ENCODE measurements at places on chromosomes 5 and 9.

DNA sequence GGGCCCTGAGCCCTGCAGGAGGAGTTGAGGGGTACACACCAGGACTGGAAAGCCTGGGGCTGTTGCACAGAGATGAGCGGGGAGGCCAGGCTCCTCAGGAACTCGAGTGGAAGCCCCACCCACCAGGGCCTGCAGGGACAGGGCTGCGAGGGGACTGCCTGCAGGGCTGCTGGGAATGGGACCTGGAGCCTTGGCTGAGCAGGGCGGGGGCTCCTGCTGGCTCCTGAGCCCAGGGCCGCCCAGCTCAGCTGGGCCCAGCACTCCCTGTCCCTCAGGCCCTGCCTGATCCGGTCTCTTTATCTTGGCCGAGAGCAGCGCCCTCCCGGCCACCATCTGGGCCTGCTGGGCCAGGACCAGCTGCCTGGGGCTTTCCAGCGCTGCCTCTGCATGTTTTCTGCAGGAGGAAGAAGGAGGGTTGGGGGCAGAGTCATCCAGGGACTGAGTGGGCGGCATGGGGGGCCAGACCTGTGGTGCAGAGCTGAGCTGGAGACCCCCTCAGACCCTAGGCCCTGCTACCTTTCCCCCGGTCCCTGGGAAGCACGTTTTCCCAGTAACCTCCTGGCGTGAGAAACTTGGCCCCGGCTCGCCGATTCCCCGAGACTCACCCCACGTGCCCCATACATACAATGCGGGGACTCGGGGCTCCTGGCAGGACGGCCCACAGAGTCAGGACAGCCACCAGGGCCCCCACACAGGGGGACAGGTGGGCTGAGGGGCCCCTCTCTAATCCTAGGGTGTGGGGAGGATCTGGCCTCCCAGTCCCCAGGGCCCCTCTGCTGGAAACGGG lies 9.4 kb downstream of the LCN12 start:
- no peak for DNase-seq

- peak; percentile 89 for DNase-seq
Observed at GRCh38 chr9:130682421-130683121, 11.0 kb upstream of the EXOSC2 start.

GRCh38 chr9:93686127-93686879 lies 109.9 kb downstream of the PHF2 start:
- no peak for DNase-seq

GRCh38 chr5:75274486-75274885 lies 37.8 kb upstream of the ANKRD31 start:
- DNase-seq = no peak

DNA sequence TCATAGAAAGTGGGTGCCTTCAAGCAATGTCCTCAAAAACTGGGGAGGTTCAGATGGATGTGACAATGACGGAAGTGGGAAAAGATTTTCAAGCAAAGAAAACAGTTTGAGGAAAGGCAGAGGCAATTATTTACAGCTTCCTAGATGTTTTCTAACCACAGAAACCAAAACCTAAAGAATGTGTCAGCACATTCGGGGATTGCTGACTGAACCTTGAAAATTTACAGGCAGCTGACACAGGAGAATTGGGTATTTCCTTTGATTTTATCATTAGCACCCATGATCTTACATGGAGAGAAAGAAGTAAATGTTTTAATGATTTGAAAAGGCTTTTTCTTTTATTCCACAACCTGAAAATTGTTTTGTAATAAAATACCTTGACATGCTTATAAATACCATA lies 369.0 kb downstream of the ACTL7B start:
- no peak for DNase-seq

DNA sequence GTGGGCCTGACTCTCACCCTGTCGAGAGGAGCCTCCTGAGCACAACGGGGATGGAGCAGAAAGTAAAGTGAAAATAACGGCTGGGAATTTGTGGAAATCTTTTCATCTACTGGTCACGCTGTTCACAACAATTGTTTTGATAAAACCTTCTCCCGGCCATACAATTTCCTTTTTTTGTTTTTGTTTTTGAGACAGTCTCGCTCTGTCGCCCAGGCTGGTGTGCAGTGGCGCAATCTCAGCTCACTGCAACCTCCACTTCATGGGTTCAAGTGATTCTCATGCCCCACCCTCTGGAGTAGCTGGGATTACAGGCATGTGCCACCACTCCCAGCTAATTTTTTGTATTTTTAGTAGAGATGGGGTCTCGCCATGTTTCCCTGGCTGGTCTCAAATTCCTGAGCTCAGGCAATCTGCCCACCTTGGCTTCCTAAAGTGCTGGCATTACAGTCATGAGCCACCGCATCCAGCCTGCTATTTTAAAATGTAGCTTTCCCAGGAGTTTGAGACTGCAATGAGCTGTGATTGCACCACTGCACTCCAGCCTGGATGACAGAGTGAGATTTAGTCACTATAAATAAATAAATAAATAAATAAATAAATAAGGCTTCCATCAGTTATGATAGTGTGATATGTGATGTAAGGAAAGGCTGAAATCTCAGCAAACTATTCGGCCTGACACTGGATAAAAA lies 73.5 kb upstream of the PTGER4 start:
- DNase-seq = no peak

GRCh38 chr9:36833954-36834353 lies 200.1 kb downstream of the PAX5 start:
- no peak for DNase-seq

- DNase-seq = peak; percentile 66
Observed at GRCh38 chr5:54329731-54330709, 19.6 kb upstream of the ARL15 start.

GRCh38 chr9:35074141-35074540 lies 1.7 kb upstream of the VCP start:
- no peak for DNase-seq

DNA sequence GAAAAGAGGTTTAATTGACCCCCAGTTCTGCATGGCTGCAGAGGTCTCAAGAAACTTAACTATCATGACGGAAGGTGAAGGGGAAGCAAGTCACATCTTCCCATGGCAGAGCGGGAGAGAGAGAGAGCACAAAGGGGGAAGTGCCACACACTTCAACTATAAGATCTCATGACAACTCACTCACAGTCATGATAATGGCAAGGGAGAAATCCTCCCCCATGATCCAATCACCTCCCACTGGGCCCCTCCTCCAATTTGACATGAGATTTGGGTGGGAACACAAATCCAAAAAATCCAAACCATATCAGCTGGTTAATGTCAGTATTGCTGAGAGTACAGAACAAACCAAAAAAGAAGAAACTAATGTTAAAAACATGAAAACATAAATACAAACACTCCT lies 120.2 kb downstream of the STARD4 start:
- no peak for DNase-seq

DNA sequence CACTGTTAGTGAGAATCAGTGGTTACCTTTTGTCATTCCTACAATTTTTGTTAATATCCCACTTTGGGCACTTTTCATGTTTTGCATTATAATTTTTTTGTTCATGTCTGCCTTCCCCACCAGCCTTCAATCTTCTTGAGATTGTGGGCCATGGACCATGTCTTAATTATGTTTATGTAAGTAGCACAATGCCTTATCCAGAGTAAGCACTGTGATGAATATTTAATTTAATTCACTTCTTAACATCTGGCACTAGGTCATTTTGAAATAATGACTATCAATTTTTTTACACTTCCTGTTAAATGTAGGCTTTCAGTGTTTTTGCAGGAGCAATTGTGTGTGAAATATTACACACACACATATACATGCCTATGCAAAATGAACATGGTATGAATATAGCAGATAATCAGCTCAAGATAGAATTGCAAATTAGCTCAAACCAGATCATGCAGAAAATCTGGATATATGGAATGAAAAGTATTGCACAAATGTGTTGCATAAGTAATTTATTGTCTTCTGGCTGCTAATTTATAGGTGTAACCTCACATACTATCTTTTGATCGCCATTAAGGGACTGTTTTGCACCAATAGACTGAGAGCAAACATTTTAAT lies 5.3 kb upstream of the SHOC1 start:
- no peak for DNase-seq

GRCh38 chr9:86721843-86722705 lies 225.2 kb downstream of the GAS1 start:
- DNase-seq = peak; percentile 24

DNA sequence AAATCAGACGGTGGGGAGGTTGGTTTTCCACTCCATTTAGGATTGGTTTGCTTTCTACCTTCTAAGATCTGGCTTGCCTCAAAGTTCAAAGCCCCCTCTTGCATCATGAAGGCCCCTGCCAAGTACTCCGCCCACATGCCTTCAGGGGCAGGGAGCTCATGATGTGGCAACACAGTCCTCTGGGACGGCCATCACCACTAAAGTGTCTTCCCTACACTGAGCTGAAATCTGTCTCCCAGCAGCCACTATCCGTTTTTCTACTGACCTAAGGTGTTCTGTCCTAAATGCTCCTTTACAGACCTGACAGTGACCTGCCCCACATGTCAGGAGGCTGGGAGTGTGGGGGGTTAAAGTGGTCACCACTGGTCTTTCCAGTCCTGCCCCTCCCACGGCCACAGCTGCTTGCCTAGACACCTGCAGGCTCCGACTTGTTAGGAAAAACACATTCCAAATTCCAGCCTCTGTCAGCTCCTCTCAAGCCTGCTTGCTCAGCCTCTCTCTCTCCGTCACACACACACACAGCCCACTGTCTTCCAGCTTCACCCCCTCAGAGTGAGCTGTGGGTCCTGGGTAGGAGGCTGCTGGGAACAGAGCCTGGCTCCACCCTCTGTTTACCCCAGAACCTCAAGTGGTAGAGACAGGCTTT lies 44.9 kb downstream of the SHB start:
- no peak for DNase-seq

- no peak for DNase-seq
Observed at GRCh38 chr5:131384616-131385214, 120.9 kb downstream of the CDC42SE2 start.

DNA sequence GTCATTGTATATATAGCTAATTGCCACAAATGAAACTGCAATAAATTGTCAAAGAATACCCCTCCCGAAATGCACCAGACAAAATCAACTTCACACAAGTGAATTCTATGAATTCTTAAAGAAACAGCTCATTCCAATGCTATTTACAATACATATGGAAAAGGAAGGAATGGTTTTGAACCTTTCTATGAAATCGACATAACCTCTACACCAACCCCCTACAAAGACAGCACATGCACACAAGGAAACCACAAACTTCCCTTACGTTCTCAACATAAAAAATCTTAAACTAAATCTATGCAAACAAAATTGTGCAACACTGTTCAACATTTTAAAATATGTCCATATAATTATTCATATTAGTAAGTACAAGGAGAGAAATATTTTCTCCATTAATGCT lies 39.2 kb downstream of the MARCHF11 start:
- DNase-seq = no peak

- DNase-seq = peak; percentile 32
Observed at GRCh38 chr5:174323878-174324281, 278.4 kb downstream of the NSG2 start.

- no peak for DNase-seq
Observed at GRCh38 chr9:124490004-124490403, 17.2 kb downstream of the NR5A1 start.

DNA sequence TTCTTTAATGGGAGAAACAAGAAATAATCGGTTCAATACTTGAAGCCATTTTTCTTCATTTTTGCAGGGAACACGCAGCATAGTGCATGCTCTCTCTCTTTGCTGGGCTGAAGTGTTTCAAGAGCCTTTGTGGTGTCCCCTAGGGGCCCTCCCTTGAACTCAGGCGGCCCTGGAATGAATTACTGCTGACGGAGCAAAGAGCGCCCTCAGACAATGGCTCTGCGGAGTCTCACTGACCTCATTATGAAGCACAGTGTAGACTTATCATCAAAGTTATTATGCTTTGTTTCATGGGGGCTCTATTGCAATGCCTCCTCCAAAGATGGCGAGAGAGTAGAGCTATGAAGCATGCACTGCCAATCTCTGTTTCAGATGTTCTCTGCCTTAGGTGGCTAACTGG lies 64.8 kb upstream of the ADCY2 start:
- DNase-seq = no peak

GRCh38 chr5:117333011-117333410 lies 758.4 kb upstream of the SEMA6A start:
- no peak for DNase-seq

- DNase-seq = peak; percentile 79
Observed at GRCh38 chr5:78638423-78638822, 10.1 kb downstream of the LHFPL2 start.

- DNase-seq = no peak
Observed at GRCh38 chr5:125476901-125477585, 730.6 kb upstream of the ZNF608 start.

- DNase-seq = no peak
Observed at GRCh38 chr9:23962101-23962500, 136.1 kb upstream of the ELAVL2 start.

GRCh38 chr5:103260951-103261350 lies 2.4 kb downstream of the MACIR start:
- DNase-seq = no peak

GRCh38 chr9:87665505-87665904 lies 60.4 kb upstream of the CTSL start:
- DNase-seq = no peak

GRCh38 chr5:105872569-105873270 lies 1798.0 kb downstream of the EFNA5 start:
- no peak for DNase-seq

DNA sequence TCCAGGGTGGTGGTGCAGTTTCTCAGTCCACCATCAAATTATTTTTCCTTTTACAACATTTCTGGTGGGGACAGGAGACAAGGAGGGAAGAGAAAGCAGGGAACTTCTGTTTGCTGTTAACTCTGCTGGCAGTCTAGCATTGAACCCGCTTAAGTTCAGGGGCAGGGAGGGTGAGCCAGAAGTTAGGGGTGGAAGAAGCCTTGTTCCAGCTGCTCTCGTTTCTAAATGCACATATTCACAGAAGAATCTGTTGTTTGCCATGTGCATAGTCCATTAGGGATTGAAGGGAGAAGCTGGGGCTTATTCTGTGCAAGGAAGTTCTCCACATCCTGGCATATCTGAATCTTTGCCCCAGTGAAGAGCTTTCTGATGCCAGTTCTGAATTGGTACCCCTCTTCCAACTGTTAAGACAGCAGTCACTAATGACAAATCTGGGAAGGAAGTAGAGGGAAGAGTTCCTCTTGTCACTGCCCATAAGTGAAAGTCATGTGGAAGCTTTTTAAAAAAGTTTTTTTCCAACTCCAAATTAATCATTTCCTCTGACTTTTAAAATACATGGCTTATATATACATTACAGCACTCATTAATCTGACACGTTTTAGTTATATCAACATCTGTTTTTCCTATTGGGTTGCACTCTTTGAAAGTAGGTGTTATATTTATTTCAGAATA lies 32.6 kb upstream of the ACOT12 start:
- no peak for DNase-seq

GRCh38 chr5:150511578-150512367 lies 3.8 kb downstream of the NDST1 start:
- no peak for DNase-seq

DNA sequence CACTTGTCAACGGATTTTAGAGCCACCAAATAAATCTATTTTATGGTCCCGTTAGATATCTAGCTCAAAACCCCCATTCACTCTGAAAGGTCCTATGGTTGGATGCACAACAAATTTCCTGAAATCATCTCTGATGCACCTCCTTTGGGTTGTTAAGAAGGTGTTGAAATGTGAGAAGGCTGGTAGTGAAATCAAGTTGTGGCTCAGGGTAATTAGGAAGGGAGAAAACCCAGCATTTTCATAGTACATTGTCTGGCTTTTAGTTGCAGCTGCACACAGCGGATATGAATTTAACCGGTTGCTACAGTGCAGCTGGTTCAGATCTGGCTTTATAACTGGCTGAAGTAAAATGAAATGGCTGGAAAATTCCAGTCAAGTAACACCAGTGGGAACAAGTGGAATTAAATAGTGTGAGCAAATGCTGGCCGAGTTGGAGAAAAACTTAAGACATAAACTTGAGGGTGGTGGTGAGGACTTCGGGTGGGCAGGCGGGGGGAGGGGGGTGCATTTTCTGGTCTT lies 17.6 kb downstream of the RGMB start:
- DNase-seq = no peak

GRCh38 chr9:98590101-98590500 lies 118.6 kb downstream of the GABBR2 start:
- DNase-seq = no peak

All from pancreas (tissue), 10 donors.